ENCODE measurements at places on chromosomes 1 and 21.

- DNase-seq: no peak
Measured at GRCh38 chr1:45103534-45103933, 91.5 kb downstream of the UROD start.

- DNase-seq: no peak
Measured at GRCh38 chr21:26116456-26117011, 54.0 kb downstream of the APP start.

- no peak for DNase-seq
Measured at GRCh38 chr1:155064832-155065429, 1.4 kb downstream of the EFNA4 start.

DNA sequence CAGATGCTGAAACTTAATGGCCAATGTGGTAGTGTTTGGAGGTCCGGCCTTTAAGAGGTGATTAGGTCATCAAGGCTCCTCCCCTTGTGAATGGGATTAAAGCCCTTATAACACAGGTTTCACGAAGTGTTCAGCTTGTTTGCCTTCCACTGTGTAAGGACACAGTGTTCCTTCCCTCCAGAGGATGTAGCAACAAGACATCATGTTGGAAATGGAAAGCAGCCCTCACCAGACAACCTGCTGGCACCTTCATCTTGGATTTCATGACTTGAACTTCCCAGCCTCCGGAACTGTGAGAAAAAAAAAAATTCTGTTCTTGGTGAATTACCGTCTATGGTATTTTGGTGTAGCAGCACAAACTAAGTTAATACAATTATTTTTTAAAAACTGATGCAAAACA is 613.8 kb downstream of the KIF26B start:
- DNase-seq: no peak

GRCh38 chr1:66968574-66968973 is 43.8 kb downstream of the MIER1 start:
- DNase-seq: no peak

GRCh38 chr1:203592730-203593129 is 33.9 kb upstream of the ATP2B4 start:
- DNase-seq: no peak

DNA sequence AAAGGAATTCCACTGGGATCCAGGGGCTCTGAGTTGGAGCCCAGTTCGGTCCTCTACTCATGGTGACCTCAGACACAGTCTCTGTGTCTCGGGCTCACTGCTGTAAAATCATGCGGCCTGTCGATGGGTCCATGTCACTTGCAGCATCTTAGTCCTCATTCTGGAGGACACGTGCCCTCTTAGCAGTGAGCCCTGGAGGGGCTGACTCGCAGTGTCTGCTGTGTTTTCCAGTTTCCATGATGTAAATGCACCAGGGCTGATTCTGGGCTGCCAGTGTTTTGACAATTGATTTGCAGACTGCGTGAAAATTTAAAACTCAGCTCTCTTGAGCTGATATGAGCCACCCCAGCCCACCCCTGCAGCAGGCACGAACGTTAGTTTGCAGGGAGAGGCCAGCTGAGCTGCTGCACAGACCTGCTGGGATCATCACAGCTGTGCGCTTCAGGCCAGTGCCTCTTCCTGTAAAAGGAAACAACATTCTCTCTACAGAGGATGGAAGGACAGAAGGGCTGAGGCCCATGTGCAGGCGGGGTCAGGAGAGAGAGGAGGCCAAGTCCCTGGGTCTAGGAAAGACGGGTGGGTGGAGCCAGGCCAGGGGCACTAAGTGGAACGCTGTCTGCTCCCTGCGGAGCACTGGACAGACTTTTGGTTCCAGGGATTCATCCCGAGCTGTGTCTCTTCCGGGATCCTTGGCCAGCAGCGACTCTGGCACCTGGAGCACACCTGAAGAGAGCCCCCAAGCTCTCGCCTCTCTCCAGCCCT is 42.6 kb downstream of the RSPH1 start:
- DNase-seq: no peak

GRCh38 chr1:185087101-185087500 is 41.7 kb downstream of the RNF2 start:
- DNase-seq: no peak

DNA sequence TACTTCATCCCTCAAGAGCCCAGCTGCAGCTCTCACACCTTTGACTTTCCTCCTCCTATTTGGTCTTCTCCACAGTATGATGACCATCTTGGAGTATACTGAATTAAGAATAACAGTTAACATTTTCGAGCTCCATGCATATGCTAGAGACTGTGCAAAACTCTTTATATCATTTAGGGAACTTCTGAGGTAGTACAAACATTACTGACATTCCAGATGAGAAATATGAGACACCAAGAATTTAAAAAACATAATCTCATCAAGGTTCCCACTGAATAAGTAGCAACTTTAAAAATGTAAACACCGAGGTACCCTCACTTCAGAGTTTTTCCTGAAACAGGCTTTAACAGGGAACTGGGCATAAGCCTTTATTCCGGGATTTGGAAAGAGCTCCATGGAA is 22.7 kb downstream of the FMO3 start:
- DNase-seq: no peak

- no peak for DNase-seq
Measured at GRCh38 chr1:84540759-84541158, 33.5 kb downstream of the CTBS start.

DNA sequence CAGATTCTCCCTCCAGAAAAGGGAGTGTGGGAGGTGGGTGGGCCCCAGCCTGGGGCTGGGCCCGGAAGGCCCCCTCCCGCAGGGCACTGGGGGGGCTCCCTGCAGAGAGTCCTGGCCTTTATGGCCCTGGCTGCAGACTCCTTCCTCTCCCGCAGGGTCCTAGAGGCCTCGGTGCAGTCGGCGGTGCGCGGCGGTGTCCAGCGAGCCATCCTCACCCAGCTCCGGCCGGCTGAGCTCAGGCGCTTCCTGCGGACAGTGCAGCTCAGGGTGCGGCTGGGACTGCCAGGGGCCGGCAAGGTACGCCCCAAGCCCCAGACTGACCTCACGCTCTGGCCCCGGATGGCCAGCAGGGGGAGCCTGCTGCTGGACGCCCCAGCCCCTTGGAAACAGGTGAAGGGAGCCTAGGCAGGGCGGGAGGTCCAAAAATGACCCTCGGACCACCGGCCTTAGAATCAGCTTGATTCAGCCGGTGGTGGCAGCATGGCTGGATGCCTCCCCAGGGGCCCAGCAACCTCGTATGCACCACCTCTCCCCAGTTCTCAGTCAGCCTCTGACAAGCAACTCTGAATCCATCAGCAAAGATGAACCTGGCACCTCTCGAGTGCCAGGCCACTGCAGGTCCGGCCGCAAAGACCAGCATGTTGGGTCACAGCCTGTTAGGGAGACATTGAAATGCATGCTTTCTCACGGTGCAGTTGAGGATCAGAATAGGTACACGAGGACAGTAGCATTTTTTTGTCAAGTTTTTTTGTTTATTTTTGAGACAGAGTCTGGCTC is 20.6 kb downstream of the MTHFR start:
- peak; percentile 18 for DNase-seq

DNA sequence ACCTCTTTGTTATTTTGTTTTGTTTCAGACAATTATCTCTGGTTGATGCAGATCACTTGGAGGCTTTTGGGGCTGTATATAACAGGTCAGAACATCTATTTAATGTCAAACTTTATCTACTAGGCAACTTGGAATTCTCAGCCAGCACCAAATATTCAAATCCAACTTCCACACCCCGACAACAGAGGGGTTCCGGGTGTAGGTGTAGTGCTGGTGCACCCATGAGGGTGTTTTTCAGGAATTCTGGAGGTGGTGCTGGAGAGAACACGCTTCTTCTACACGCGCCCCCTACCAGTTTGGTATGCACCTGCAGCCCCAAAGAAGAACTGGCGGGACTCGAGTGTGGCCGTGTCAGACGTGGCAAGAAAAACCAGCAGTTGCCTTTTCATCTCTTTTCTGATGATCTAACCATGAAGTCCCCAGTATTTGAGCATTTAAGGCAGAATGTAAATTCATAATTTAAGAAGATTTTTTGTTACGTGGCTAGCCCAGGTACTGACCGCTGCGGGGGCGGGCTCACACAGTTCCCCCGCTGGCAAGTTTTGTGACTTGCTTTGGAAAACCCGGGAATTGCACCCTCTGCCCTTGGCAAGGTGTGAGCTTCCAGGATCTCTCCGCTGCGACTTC is 462 bp upstream of the TLCD4 start:
- DNase-seq: no peak

DNA sequence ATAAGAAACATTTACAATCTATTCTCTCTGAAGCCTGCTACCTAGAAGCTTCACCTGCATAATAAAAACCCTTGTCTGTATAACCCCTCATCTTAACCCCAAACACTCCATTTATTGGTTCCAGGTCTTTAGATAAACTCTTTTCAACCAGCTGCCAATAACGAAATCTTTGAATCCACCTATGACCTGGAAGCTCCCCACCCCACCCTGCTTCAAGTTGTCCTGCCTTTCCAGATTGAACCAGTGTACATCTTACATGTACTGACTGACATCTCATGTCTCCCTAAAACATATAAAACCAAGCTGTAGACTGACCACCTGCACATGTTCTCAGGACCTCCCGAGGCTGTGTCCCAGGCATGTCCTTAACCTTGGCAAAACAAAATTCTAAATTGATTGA is 50.7 kb upstream of the VWA5B1 start:
- DNase-seq: no peak

DNA sequence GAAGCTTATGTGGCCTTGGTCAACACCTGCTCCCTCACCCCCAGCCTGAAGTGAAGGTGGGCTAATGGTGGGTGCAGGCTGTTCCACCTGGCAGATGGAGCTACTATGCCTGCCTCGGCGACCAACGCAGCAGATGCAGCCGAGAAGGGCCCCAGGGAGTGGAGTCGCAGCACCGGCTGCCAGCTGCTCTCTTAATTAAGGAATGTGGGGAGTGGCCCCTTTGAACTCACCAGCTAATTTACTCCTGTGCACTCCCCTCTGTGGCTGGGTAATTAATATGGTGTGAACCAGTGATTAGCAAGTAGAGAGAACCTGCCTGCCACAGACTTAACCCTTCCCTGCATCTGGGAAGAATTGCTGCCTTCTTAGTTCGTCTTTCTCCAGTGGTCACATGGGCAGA is 3.3 kb upstream of the SLAMF8 start:
- DNase-seq: no peak

DNA sequence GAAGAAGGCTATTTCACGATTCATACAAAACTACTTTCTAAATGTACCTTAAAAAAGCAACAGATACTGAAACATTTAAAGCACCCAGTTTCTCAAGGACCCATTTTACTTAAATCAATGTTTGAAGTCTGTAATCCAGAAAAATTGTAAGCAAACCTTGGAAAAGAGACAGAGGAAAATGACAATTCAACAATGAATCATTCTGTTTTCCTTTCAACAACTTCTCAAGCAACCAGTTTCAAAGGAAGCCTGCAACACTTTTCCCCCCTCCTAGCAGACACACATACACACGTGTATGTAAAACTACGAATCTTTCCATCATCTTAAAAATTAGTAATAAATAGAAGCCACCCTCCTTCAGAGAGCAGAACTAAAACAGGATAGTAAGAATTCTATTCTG is 1.2 kb downstream of the RERE start:
- DNase-seq: no peak

GRCh38 chr1:210817385-210818275 is 316.3 kb downstream of the KCNH1 start:
- no peak for DNase-seq

- no peak for DNase-seq
Measured at GRCh38 chr21:42140196-42140934, 69.2 kb downstream of the UMODL1 start.

GRCh38 chr1:203276916-203277545 is 28.3 kb upstream of the BTG2 start:
- no peak for DNase-seq

- no peak for DNase-seq
Measured at GRCh38 chr1:7642781-7643529, 128.1 kb upstream of the VAMP3 start.

DNA sequence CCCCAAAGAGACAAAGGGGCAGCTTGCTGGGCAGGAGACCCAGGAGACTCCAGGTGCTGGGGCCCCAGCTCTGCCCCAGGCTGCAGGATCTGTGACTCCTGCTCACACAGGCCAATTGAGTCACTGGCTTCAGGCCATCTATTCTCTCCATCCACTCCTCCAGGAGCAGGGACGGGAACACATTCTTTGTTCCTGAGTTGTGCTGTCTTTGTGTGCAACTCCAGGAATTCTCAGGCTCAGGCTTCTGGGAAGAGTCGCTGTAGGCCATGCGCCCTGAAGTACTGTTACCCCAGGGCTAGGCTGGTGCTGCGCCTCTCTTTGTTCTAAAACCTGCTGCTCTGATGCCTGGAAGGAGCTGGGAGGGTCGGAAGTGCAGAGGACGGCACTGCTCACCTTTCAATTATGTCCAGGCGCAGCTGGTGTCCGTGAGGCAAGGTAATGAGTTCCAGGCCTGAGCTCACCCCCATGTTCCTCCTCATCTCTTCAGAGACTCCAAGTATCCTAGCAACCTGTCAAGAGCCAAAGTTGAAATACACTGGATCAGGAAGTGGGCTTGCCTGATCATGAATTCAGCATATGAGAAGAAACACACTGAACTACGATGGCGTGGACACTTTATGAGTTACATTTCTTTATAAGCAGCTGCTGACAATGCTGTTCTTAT is 105.9 kb downstream of the BCAR3 start:
- DNase-seq: no peak

DNA sequence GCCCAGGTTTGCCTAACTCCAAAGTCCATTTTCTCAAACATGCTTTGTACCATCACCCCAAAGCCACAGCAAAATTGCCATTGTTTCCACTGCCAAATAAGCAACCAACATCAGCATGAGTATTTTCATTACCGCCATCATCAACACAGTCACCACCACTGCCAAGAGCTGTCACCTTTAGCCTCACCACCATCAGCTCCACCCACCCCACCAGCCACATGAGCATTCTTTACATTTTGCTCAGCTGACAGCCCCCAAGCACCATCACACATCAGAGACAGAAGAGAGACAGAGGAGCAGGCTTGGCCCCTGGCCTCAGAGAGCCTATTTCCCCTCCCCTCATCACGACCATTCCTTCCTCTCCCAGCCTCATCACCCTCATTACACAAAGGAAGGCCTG is 42.7 kb downstream of the TAS1R2 start:
- no peak for DNase-seq

GRCh38 chr1:90174246-90174645 is 179.3 kb downstream of the ZNF326 start:
- no peak for DNase-seq

GRCh38 chr21:26137379-26138060 is 33.0 kb downstream of the APP start:
- no peak for DNase-seq

- DNase-seq: no peak
Measured at GRCh38 chr1:3787349-3787715, 9.0 kb downstream of the LRRC47 start.

DNA sequence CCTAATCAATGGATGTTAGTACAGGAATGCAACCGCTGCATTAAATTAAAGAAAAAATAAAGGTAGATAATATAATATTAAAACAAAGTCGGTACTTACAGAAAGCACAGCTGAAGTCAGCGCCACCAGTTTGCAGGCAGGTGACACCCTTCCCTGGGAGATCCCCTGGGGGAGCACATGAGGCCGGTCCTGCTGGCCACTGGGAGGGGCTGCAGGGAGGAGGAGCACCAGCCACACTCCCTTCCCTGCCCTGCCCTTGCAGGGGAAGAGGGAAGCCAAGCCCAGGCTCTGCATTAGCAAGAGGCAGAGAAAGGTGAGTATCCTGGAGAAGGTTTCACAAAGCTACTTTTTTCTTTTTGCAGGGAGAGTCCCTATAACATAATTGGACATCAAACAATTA is 507.0 kb downstream of the AJAP1 start:
- no peak for DNase-seq

GRCh38 chr1:27292106-27292505 is 29.9 kb upstream of the TMEM222 start:
- DNase-seq: no peak

- no peak for DNase-seq
Measured at GRCh38 chr1:24177161-24177560, 9.9 kb downstream of the IFNLR1 start.
